Fibroblast of skin of left biceps (primary cell): ENCODE measurements at places on chromosomes 3 and 15.

DNA sequence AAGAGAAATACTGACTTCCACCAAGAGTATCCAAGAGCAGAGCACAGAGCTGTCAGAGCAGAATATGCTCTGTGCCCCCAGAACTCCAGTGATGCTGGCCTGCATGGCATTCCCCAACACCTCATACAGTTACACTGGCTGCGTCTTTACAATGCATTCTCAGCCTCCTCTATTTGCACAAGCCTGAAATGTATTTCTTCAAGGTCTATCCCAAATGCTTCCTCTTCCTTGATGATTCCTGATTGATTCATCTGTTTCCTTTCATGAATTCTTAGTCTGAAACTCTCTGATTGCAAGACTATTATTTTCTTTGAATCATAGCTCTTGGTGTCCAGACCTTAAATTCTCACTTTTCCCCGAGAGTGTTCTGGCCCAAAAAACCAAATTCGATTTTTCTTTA lies 664.7 kb downstream of the MECOM start:
- no peak for DNase-seq

- DNase-seq: no peak
Measured at GRCh38 chr3:193593668-193594030, 641 bp downstream of the OPA1 start.

DNA sequence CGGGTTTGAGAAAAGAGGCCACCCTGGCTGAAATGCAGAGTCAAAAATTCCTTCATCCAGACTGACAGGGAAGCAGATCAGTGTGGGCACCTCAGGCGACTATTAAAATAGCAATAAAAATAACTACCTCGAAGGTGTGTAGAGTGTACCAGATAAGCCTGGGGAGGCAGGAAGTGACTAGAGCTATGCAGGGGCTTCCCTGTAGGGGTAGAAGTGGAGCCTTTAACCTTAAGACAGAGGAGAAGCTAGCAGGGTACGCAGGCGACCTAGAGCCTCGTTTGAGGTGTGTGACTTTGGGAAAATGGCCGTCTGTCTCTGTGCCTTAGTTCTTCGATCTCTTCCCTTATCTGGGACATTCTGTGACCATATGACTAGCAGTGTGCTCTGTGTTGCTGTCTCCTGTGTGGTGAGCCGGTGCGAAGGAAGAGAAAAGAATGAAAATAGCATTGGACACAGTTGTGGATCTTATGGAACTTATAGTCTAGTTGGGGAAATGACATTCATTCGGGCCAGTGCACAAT lies 17.6 kb downstream of the BHLHE40 start:
- DNase-seq: no peak

DNA sequence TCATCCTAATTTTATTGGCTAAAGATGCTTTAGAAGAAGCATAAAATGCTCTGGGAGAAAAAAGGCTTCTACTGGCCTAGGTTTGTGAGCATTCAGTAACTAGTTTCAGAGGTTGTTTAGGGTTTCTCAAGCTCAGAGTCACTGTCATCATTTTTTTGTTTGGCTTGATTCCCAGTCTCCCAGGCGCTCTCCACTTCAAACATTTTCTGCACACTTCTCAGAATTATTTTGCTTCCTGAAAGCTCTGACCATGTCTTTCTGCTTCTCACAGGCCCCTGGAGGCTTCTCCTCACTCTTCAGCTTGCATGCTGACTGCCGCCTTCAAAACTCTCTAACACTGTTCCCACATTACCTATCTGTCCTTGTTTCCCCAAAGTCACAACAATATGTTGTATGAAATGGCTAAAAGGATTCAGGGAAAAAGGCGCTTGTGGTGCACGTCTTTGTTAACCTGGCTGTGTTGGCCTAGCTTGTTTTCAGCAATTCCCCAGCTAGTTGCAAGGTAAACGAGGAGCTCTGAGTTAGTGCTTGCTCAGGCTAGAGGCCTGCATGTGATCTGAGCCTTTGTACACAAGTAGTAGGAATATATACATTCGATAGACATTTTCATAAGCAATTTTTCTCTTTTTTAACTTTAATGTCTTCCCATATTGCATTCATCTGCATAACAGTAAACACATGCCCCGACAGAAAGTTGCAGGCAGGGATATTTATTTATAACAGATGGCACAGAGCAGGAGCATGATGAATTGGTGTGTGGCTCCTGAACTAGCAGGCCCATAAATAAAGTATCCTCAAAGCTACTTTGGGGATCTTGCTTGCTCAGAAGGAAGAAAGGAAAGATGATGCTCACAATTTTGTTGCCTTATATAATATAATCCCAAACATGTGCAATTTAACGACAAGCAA lies 129.2 kb upstream of the DPH6 start:
- DNase-seq: no peak

- no peak for DNase-seq
Measured at GRCh38 chr3:129424185-129424841, 4.1 kb downstream of the EFCAB12 start.

DNA sequence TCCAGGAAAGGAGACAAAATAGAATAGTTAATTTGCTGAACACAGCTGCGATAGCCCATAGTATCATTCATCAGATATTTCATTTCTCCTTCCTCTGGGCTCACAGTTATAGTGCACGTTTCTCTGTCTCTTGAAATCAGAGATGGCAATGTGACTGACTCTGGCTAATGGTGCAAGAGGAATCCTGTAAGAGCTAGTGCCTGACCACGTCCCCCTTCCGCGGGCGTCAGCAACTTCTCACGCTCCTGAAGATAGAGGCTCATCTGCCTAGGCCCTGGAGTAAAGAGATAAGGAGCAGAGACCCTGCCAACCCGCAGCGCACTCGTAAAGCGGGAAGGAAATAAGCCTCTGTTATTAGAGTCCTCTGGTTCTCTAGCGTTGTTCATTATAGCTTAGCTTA lies 391.8 kb downstream of the VPS13C start:
- DNase-seq: no peak

DNA sequence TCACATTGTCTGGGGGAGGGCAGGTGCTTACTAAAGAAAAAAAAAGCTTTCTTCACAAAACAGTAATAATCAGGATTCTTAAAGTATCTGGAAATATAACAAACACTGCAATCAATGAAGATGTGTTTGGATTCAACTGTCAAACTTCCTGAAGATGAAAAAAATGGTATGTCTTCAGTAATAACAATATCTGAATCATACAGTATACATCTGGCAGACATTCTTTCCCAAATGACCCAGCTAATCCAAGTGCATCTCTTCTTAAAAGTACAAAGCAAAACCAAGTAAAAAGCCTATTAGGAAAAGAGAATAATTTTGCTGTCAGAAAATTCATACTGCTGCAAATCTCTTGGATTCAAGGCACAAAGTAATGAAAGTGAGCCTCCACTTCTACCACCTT lies 145.0 kb upstream of the MCTP2 start:
- peak; percentile 53 for DNase-seq

GRCh38 chr15:56222302-56222701 lies 21.4 kb downstream of the RFX7 start:
- no peak for DNase-seq

- no peak for DNase-seq
Measured at GRCh38 chr3:50357481-50357880, 1.8 kb downstream of the TMEM115 start.

GRCh38 chr3:44048949-44049348 lies 192.7 kb upstream of the TOPAZ1 start:
- DNase-seq: no peak

DNA sequence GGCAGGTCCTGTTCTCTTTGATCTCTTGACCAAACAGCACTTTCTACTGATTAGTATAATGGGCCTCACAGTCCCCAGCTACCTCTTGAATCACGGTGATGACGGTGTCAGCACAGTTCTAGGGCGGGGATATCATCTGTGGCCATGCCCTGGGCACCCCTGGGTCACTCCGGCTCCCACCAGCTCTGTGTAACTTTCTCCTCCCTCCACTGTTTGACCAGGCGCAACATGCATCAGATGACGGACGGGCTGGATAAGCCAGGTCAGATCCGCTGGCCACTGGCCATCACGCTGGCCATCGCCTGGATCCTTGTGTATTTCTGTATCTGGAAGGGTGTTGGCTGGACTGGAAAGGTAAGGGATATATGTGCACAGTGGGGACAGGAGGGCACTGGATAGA lies 29.6 kb downstream of the SLC6A1 start:
- no peak for DNase-seq

- DNase-seq: no peak
Measured at GRCh38 chr3:189297932-189298331, 126.2 kb downstream of the TPRG1 start.

DNA sequence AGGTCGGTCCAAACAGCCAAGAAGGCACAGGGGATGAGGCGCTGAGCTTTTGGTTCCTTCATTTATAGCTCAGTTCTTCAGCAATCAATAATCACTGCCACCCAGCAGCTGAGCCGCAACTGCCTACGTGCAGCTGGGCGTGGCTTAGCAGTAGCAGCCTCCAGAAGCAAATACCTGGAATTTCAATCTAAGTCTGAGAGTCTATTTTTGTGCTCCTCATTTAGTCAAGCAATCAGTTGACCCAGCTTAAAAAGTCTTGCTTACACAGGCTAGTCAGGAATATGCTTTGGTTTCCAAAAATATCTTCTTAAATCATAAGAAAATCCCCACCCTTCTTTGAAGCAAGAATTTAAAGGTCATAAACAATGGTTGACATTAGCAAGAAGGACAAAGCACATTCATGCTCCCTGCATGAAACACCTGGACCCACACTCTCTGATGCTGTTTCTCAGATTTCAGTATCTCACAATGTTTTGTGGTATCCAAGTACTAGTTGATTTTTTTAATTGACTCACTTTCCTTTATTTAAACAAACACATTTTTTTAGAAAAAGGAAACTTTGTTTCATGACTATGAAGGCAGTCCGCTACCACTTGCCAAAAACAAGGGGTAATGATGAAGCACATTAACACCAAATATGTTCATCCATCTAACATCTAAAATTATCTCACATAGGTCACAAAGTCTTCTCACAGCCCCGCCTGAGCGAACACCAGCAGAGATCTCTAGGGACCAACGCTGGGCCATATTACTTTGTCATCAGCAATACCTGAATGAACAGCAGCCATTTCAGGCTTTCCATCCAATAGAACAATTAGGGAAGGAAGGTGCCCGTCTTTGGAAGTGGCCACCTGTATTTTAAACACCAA lies 106.1 kb downstream of the OXNAD1 start:
- DNase-seq: no peak

- no peak for DNase-seq
Measured at GRCh38 chr15:58087871-58088270, 22.4 kb upstream of the ALDH1A2 start.

DNA sequence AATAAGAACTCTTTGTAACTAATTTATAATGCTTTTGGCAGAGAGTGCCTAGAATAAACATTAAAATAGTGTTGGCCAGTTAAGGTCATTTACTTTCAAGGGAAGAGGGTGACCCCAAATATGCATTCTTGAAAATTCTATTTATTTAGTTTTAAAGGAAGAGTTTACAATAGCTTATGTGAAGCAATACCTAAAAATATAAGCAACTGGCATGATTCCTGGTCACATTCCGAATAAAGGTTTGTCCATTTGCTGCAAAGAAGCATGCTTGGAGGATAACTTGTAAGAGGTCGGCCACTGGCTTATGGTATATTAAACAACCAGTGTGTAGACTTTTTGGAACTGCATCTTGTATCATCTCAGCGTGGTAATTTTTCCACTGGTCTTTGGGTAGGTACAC lies 10.2 kb downstream of the MITF start:
- DNase-seq: no peak

- no peak for DNase-seq
Measured at GRCh38 chr3:42127226-42127625, 36.1 kb downstream of the TRAK1 start.

GRCh38 chr15:43243020-43243645 lies 22.3 kb upstream of the EPB42 start:
- no peak for DNase-seq

- DNase-seq: no peak
Measured at GRCh38 chr3:138768125-138768524, 66.6 kb downstream of the PIK3CB start.

DNA sequence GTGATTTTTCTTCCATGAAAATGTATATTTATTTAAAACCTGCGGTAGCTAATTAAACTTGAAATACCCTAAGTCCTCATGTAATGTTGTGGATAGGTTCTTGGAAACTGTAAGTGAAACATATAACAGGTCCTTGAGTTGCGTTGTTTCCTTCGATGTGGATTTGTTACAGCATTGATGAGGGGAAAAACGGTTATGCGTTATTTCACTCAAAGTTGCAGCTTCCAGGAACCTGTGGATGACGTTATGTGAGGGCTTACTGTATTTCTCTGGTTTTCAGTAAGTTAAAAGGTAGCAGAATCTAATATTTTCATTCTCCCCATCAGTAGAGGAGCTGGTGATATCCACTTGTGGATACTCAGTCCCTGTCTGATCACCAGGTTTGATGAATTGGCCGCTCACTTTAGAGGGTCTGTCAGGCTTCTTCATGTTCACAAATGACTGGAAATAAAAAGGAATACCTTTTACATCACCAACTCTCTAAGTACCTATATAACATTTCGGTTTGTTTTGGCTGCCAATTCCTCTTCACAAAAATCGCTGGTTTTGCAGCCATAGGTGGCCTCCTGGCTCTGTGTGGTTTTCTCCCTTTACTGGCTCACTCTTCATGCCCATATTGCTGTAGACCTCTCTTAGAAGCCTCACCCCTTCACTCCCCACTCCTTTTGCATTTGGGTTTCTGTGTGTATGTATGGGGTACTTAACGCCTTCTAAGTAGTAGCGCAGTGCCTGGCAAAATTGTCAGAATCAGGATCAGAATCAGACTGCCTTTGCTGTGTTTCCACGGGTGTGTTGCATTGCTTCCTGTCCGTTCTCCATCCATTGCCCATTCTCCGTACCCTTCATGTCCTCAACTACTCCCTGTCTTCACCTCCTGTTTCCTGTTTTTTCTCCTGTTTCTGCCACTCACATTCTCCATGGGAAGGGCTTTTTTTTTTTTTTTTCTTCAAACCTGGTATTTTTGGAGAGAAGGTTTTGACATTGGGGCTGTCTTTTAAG lies 112.6 kb downstream of the FNDC3B start:
- DNase-seq: no peak

GRCh38 chr3:45226206-45226915 lies at the start of gene TMEM158:
Gene TMEM158 (minus strand): TSS chr3:45226287. CDS start chr3:45226027, 260 bp downstream.
- DNase-seq: peak; percentile 47

GRCh38 chr3:43370293-43370980 lies 84.1 kb downstream of the SNRK start:
- DNase-seq: no peak

DNA sequence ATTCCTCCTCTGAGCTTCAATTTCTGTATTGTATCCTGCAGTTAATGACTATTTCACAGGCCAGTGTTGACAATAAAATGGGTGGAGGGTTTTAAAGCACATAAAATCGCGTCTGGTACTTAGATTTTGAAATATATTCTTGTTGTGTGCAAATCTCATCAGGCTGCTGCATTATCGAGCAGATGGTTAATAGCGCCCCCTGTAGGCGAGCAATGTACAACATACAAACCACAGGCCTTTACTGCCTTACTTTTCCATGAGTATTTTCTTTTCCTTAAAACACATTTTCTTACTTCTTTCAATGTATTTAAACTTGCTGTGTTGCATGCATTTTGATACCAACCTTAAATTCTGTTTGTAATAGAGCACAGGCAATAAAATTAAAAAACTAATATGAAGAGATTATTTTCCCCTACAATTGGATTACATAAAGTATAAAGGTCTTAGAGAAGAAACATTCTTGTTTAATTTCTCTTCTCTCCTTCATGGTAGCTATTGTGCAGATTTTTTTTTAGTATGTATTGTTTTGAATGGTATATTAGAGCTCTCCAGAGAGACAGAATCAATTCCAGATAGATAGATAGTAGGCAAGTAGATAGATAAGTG lies 608.4 kb downstream of the CADM2 start:
- no peak for DNase-seq

GRCh38 chr3:68485051-68485450 lies 447.3 kb downstream of the TAFA4 start:
- no peak for DNase-seq

GRCh38 chr3:37922721-37923568 lies 61.3 kb downstream of the CTDSPL start:
- no peak for DNase-seq

- no peak for DNase-seq
Measured at GRCh38 chr3:135136361-135137100, 341.5 kb downstream of the EPHB1 start.
